ENCODE measurements at places on chromosomes 5 and 9.

DNA sequence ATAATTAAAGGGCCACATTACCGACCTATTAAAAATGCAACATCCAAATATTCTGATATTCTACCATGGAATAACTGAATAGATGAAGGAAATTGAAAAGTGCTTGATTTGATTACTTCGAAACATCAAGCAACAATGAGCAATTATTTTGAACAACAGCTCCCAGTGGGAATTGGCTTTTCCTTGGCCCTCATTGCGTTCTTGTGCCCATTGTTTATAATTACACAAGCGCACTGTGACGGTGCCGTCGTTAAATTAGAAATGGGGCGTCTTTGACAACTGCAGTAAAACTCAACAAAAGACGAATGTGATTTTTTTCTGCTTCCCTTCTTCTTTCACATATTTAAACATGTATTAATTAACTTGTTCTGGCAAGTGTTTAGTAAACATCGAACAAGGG, 61.6 kb downstream of the CDH6 start:
- DNase-seq: no peak

DNA sequence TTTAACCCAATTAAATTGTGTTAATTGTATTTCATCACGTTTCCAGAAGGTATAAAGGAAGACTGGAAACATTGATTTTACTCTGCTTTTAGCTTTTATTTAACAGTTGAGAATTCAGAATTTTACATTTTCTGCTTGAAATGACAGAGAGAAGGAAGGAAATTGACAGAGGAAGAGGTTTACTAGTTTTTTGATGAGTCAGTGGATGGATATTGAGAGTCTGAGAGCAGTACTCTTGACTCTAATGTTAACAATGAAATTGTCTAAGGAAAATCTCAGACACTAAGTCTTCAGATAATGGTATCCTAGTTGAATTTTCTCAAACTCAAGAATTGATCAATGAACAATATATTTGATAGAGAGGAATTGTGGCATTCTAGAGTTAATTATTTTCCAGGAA, 60.6 kb downstream of the IPO11 start:
- no peak for DNase-seq

DNA sequence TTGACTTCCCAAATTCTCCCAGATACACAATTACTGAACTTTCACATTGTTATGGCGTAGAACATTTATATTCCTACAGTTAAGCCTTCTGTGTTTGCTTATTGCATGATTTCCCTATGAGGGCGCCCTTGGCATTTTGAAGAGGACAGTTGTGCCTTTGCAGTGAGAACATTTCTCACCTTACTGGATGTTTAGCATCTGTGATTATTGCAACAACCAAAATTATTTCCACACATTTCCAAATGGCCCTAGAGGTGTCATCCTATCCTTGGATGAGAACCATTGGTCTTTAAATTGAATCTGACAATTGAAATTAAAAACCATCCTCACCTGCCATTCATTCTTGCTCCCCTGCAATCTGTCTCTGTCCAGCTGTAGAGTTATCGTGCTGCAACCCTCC, 104.0 kb downstream of the MAMDC2 start:
- no peak for DNase-seq

DNA sequence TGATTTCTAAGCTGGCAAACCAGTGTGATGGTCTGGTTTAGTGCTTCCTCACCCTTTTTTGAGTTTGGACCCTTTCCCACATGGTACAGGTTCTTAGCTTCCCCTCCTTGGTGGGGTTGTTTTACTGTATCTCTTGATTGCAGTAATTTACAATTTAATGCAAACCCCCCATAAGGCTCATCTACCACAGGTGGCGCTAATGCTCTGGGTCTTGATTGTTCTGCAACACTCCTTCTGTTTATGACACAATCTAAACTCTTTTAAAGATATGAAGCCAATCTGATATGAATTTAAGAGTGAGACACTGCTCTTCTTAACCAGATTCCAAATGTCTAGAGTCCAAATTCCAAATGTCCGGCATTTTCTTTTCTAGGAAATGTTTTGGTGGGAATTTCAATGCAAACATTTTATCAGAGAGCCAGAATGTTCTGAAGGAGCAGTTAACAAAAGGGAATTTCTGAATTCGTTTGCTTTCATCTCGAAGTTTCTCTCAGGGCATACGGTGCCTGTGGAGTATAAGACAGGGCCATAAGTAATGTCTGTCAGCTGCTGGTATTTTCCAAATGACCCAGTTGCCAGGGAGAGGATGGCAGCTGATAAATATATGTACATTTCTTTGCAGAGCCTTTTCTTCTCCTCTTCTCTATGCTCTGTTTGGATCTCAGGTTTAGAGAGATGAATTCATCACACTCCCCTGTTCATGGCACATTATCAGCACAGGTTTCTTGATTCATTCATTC, 246.8 kb downstream of the ARHGAP26 start:
- peak; percentile 70 for DNase-seq

- DNase-seq: no peak
These were observed 77.8 kb upstream of the ZNF618 start for GRCh38 chr9:113798062-113799030.

- peak; percentile 20 for DNase-seq
These were observed 59.8 kb downstream of the KIAA1958 start for GRCh38 chr9:112546149-112547012.

- DNase-seq: no peak
These were observed 112.0 kb downstream of the ADAMTS19 start for GRCh38 chr5:129572060-129572459.

DNA sequence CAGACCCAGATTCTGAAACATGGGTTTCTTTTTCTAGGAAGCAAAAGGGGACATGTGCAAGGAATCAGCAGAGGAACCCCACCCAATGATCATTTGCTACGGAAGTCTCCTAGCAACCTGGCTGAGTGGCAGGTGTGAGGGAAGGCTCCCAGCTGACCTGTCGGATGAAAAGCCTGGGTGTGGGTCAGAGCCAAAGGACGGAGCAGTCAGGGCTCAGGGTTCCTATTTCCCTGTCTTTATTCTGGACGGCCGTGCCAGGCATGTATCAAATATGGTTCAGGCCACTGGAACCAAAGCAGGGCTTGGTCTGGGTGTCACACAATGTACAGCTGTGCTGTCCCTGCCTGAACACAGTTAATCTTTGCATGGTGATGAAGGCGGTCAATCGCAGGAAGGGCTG, 20.1 kb downstream of the STK10 start:
- no peak for DNase-seq

- DNase-seq: no peak
These were observed 129.7 kb upstream of the MAP3K1 start for GRCh38 chr5:56685503-56686217.

- no peak for DNase-seq
These were observed 218.1 kb downstream of the RAB3C start for GRCh38 chr5:58800861-58801540.

GRCh38 chr9:18662320-18662719, 188.4 kb downstream of the ADAMTSL1 start:
- no peak for DNase-seq

DNA sequence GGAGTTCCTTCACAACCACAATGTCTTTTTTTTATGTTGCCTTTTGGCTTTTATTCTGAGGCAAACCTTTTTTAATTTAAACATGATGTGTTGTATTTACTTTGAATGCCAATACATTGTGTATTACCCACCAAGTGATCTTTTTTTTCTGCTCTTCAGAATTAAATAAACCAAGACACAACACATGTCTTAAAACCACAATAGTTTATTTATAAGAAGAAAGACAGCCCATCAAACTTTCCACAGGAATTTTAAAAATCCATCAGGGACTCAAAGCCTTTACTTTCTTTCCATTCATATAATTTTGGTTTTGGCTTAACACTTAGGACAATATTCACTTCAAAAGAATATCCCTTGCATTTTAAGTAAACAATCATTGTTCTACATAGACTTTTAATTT, 321.8 kb upstream of the MEF2C start:
- DNase-seq: no peak

- no peak for DNase-seq
These were observed 4.2 kb downstream of the CARD19 start for GRCh38 chr9:93100276-93100636.

DNA sequence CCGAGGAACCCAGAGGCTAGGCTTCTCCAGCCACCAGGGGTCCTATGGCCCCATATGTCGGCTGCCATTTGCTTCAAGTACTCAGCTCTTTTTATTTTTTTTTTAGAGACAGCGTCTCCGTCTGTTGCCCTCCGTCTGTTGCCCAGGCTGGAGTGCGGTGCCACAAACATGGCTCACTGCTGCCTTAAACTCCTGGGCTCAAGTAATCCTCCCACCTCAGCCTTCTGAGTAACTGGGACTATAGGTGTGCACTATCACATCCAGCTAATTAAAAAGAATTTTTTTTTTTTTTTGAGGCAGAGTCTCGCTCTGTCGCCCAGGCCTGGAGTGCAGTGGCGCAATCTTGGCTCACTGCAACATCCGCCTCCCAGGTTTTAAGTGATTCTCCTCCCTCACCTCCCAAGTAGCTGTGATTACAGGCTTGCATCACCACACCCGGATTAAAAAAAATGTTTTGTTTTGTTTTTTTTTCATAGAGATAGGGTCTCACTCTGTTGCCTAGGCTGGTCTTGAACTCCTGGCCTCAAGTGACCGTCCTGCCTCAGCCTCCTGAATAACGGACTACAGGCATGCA, 8.9 kb downstream of the CERCAM start:
- no peak for DNase-seq

- no peak for DNase-seq
These were observed 559.3 kb downstream of the CCDC171 start for GRCh38 chr9:16112116-16112515.

DNA sequence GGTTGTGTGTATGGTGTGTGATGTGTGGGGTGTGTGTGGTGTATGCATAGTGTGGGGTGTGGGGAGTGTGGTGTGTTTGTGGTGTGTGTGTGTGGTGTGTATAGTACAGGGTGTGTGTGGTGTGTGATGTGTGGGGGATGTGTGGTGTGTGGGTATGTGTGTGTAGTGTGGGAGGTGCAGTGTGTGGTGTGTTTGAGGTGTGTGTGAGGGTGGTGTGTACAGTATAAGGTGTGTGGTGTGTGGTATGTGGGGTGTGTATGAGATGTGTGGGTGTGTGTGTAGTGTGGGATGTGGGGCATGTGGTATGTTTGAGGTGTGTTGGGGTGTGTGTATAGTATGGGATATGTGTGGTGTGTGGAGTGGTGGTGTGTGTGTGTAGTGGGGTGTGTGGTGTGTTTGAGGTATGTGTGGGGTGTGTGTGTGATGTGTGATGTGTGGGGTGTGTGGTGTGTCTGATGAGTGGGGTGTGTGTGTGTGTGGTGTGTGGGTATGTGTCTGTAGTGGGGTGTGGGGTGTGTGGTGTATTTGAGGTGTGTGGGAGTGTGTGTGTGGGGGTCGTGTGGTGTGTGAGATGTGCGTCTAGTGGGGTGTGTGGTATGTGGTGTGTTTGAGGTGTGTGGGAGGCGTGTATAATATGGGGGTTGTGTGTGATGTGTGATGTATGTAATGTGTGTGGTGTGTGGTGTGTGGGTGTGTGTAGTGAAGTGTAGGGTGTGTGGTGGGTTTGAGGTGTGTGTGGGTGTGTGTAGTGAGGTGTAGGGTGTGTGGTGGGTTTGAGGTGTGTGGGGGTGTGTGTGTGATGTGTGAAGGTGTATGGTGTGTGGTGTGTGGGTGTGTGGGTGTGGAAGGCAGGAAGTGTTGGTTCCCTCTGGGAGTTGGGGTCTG, 8.6 kb downstream of the ECSCR start:
- DNase-seq: no peak

DNA sequence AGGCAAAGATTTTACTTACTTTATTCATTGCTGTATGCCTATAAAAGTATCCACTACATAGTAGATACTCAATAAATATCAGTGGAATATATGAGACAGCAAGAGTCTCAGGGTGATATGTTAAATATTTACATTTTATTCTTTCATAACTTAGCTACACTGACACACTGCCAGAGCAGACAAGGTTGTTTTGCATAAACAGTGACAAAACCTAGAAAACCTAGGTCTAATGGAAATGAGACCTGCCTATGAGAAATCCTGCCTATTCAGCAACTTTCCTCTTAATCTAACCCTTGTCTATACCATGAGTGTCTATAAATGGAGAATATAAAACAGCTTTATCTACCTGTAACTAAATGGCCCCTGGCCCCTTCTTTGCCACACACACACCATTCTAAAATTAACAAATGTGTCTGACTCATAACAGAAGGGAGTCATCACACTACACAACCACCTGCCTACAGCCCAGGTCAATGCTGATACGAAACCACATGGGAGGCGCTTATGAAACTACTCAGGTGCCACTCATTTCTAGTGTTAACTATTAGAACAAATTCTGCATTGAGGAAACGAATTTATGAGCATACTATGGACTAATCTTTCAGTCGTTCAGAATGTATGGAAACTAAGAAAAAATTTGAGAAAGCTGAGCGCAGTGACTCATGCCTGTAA, 60.3 kb downstream of the UBAP2 start:
- DNase-seq: no peak

DNA sequence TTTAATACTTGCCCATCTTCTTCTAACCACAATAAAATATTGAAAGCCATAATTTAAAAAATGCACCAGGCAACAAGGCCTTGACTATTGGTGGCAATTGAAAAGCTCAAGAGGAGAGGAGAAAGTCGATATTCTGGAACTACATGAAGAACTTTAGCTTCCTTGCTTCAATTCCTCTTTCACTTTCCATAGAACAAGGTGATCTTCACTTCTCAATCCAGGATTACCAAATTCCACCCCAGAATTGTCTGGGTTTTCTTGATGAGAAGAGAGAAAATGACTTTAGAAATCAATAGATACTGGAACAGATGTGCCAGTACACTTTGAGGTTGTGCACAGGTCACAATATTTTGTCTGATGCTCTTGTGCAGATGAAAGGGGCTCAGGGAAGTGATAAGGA, 52.2 kb downstream of the PTCD2 start:
- no peak for DNase-seq

GRCh38 chr9:107437716-107438115, 51.9 kb downstream of the KLF4 start:
- no peak for DNase-seq

DNA sequence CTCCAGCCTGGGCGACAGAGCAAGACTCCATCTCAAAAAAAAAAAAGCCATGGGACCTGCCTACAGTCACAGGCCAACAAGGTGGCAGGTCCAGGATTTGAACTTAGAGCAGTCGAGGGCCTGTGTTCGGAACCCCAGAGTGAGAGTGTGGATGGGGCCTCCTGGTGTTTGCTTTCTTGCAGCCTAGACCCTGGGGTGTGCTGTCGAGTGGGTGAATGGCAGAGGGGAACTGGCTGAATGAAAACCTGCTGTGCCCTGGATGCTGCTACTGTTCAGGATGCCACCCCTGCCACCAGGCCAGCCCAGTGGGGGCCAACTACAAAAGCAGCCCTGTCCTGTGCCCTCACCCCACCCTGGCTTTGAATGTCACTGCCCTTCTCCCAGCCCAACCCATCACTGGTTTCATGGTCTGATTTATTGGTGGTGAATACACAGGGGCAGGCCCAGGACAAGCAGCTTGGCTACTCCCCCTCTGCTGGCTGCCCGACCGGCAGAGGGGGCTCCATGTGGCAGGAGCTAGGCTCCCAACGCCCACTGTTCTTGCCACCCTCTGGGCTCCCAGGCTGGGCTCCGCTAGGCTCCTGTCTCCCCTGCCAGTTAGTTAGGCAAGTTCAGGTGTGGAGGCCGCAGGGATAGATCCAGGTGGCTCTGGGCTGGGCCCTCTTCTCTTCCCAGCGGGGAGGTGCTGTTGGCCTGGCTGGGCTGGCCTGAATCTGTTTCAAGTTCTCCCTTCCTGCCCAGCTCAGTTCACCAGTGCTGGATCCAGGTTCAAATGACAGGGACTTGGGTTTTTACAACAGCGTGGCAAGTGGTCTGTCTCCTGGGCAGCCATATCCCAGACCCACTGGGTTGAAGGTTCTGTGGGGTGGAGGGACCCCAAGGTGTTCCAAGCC, 12.2 kb downstream of the FPGS start:
- DNase-seq: no peak

- DNase-seq: no peak
These were observed 2.6 kb upstream of the SLC6A3 start for GRCh38 chr5:1447671-1448361.

- no peak for DNase-seq
These were observed 103.2 kb downstream of the NR2F1-AS1 start for GRCh38 chr5:93477816-93478215.
